ENCODE measurements at places on chromosomes 4 and X.

DNA sequence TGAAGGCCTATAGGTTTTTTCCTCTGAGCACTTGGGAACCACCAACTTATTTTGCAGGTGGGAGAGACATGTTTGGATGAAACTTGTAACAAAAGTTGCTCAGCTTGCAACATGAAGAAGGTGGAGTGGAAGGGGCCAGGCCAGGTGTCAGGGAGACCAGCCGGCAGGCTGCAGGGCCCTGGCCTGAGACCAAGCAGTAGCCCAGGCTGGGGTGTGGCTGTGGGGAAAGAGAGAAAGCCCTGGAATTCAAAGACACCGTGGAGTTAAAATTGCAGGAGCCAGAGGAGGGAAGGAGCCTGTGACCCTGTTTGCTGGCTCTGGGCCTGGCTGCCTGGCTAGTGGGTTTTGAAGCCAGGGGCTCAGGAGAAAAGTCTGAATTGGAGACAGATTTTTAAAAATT lies 43.4 kb downstream of the EFNB1 start:
- DNase-seq = no peak

DNA sequence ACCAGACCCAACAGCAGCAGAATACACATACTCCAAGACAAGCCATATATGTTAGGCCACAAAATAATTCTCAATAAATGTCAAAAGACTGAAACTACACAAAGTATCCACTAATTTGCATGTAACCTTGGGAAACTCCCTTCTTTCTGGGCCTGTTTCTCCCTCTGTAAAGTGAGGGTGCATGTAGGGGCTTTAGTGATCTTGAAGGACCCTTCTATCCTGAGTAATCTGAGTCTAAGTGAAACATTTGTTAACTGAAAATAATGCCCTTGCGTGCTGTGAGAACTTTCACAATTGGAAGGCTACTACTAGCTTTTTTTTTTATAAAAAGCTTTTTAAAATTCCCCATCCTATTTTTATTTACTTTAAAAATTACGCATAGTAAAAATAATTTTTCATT lies 125.2 kb downstream of the NEXMIF start:
- DNase-seq = no peak

GRCh38 chrX:18946157-18946556 lies 37.8 kb downstream of the PHKA2 start:
- no peak for DNase-seq

DNA sequence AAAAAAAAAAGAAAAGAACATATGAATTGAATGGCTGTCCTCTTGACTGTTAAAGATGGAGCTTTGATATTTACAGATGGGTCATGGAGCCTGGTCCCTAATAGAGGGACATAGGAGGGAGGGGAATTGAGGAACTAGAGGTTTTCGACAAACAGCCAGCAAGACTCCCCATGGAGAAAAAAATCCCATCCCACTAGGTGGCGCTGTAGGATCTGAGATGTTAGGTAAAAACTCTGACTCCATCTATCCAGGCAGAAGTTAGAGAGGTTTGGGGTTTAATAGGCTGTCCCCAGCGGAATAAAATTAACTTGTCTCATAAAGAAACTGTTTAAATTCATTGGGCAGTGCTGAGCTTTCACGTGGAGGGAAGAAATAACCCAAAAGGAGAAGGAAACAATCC lies 45.9 kb downstream of the HMGB2 start:
- peak; percentile 74 for DNase-seq

DNA sequence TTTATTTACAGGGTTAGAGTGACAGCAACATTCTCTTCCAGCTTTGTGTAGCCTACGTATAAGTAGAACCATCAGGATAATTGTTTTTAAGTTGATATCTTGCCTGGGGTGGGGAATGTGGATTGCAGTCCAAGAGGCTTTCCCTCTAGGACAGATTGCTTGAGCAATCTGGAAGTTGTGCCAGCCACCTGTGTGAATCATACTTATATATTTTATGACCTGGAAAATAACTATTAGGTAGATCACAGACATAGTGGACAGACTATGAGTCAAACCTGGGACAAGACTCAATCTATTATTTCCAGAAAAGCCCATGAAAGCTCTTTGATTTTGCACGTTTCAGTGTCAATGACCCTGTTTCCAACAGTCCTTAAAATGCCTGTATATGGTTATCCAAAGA lies 98.9 kb downstream of the TLL1 start:
- DNase-seq = no peak

- no peak for DNase-seq
These were observed 82.1 kb upstream of the NKX1-1 start for GRCh38 chr4:1488357-1488756.

- DNase-seq = no peak
These were observed 213.2 kb downstream of the SLC7A11 start for GRCh38 chr4:138028923-138029322.

GRCh38 chr4:88821522-88821921 lies 123.9 kb upstream of the NAP1L5 start:
- DNase-seq = no peak

GRCh38 chr4:54712206-54712605 lies 54.4 kb downstream of the KIT start:
- DNase-seq = no peak

DNA sequence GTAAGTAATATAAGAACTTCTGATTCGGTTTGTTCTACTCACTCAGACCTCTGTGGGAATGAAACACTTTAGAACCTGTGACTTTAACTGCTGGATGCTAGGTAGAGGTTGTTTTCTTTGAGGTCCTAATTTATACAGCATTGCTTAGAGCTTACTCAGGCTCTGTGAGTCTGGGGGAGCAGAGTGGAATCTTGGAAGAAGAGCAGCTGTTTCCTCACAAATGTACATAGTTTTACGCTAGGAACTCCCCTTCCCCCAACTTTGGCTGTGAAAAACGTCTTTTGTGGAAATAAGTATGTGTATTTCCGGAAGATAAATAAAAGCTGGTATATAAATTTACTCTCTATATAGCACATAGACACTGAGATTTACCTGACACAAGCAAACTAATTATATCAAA lies 141.4 kb downstream of the NAA11 start:
- DNase-seq = no peak

- no peak for DNase-seq
These were observed 73.6 kb downstream of the DCK start for GRCh38 chr4:71066737-71067716.

DNA sequence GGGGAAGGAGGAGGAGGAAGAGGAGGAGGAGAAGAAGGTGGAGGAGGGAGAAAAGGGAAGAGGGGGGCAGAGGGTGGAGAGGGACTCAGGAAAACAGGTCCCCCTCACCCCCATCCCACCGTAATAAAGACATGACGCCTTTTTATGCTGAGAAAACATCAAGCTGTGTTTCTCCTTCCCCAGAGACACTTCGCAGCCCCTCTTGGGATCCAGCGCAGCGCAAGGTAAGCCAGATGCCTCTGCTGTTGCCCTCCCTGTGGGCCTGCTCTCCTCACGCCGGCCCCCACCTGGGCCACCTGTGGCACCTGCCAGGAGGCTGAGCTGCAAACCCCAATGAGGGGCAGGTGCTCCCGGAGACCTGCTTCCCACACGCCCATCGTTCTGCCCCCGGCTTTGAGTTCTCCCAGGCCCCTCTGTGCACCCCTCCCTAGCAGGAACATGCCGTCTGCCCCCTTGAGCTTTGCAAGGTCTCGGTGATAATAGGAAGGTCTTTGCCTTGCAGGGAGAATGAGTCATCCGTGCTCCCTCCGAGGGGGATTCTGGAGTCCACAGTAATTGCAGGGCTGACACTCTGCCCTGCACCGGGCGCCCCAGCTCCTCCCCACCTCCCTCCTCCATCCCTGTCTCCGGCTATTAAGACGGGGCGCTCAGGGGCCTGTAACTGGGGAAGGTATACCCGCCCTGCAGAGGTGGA lies 45.3 kb upstream of the SHOX start:
- no peak for DNase-seq

GRCh38 chrX:153922932-153923857 lies 2.9 kb downstream of the ARHGAP4 start:
- no peak for DNase-seq

DNA sequence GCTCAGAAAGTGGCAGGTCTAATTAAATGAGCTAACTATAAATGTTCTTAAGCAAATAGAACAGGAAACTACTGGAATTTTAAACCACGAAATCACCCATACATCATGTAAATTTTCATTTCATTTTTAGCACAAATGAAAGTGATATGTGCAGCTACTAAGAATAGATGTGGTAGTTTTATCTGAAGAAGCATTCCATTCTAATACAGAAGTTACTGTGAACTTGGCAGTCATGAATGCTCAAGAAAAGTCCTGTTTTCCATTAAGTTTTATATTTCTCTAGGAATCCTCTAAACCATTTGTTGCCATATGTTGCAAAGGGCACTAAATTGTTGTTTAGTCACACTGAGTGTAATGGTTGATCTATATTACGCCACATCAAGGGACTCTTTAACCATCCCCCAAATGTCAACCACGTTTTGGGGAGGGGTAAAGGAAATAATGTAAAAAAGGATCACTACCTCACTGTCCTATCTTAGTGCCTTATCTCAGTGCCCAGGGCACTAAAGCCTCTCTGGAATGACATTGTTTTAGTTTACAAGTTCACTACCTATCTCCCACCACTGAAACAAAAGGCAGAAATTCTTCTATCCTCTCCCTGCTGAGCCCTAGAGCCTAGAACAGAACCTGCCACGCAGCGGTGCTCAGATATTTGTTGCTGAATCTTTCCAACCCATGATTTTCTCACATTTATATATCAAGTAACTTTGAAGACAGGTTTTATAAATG lies 118.0 kb downstream of the SHISA3 start:
- DNase-seq = no peak

GRCh38 chr4:128477540-128477939 lies 189.9 kb upstream of the PGRMC2 start:
- DNase-seq = no peak

GRCh38 chr4:80237992-80238391 lies 28.5 kb upstream of the FGF5 start:
- DNase-seq = no peak

DNA sequence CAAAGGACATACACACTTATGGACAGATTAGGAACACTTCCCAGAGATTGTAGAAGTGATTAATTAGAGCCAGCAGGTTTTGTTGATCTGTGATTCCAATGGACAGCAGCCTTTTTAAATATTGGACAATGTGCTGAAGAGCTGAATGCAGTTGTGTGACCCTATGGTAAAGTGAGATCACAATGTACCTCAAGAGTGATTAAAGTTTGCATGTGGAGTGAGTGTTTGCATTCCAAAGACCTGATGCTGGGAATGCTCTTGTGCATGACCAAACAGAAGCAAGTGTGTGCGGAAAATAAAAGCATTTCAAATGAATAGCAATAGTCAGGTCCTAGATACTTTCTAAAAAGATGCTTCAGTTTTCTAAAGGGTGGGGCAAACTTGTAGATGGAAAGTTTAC lies 154.1 kb downstream of the BANK1 start:
- DNase-seq = no peak

GRCh38 chr4:107978716-107979451 lies 10.8 kb upstream of the HADH start:
- DNase-seq = no peak

GRCh38 chr4:124343661-124344171 lies 368.8 kb downstream of the ANKRD50 start:
- DNase-seq = no peak

GRCh38 chrX:71256051-71256450 lies 2.1 kb upstream of the ZMYM3 start:
- no peak for DNase-seq

GRCh38 chrX:137747244-137748043 lies 181.5 kb downstream of the ZIC3 start:
- DNase-seq = no peak

- no peak for DNase-seq
These were observed 228.4 kb downstream of the SPANXN1 start for GRCh38 chrX:145475725-145476124.

DNA sequence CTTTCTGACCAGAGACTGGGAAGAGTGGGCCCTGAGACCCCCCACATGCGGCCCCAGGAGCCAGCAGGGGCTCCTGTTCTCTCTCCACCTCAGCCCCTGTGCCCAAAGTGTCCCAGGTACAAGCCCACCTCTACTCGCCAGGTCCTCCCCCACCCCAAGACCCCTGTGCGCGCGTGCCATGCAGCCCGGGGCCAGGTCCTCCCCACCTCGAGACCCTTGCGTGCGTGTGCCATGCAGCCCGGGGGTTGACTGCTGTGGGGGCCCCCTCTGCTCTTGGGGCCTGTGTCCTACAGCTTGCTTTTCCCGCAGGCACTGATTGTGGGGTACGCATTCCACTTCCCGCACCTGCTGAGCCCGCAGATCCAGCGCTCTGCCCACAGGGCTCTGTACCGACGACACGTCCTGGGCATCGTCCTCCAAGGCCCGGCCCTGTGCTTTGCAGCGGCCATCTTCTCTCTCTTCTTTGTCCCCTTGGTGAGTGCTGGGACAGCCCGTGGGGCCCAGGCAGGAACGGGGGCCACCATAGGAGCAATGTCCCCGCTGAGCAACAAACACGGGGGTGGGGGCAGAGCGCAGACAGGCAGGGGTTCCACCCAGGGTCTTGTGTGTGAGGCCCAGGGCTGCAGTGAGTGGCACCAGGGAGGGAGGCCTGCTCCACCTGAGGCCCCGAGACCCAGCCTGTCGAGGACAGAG lies 20.3 kb downstream of the DGKQ start:
- no peak for DNase-seq

DNA sequence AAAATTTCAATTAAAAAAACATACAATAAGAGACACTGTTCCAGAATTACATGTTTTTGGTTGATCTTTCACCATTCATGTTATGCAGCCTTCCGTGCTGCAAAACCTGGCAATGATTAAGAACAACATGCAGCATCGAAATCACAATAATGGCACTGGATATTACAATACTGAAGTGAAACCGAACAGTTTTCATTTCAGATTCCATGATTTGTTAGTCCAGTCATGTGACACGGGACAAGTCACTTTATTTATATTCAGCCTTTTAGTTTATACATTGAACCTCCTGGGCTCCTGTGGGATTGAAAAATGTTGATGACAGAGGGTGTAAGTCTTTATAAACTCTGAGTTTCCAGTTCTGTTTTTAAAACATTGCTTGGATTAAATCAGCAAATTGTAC lies 142.5 kb upstream of the TTC29 start:
- DNase-seq = no peak

DNA sequence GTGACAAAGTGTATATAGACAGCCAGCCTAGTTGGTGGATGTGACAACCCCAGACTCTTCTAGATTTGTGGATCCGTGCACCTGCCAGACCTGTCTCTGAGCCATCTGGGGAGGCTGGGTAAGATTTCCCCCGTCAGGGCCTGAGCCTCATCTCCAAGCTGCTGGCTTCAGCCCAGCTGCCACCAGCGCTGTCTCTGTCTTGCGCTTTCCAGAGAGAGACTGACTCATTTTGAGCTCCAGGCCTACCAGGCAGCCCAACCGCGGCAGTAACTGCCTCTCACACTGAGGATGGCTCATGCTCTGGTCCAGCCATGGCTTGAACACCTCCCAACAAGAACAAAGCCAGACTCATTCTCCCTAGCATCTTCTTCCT lies 26.4 kb downstream of the NOP14 start:
- peak; percentile 68 for DNase-seq
